ENCODE measurements at places on chromosomes 2 and 18. TPM values are rescaled to one million over a fixed set of nuclear protein-coding genes. Genes with fewer than 3 reads are reported as not detected.

DNA sequence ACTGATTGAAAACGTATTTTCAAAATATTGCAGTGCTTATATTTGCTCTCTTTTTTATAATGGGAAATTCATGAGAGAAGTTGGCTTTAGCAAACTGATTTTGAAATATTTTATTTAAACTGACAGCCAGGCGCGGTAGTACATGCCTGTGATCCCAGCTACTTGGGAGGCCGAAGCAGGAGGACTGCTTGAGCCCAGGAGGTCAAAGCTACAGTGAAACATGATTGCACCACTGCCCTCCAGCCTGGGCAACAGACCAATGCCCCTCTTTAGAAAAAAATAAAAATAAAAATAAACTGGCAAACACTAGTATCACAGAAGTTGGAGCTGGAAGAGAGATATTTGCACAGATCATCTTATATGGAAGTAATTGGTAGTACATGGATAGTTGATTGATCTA, 20.7 kb downstream of the ZBTB7C start:
- no peaks in the 10 kb centered on the region for H3K4me1 ChIP-seq
- H3K27ac ChIP-seq = no peak overlapping the region
- DNase-seq = no peak

GRCh38 chr2:144465749-144466148, 54.2 kb downstream of the ZEB2 start:
- H3K4me1 ChIP-seq = no peaks in the 10 kb centered on the region
- no peaks in the 10 kb centered on the region for H3K36me3 ChIP-seq
- DNase-seq = no peak
- no peaks in the 10 kb centered on the region for H3K27me3 ChIP-seq
- no peak overlapping the region for H3K27ac ChIP-seq

DNA sequence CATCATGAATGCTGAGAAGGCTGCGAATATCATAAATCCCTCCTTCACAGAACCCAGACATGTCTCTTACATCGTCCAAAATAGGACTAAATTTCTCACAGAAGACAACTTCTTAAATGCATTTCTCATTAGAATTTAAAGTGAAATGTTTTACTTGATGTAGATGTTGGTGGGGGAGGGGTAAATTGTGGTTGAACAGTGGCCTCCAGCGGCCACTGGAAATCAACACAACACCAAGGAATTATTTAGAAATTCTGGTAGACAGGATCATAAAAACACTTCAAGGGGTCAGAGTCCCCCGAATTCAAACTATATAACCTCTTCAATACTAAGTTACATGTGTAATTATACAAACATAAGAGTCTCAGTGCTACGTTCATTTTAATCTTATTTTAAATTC, 135.9 kb downstream of the ABCA12 start:
- no peaks in the 10 kb centered on the region for H3K27me3 ChIP-seq
- H3K36me3 ChIP-seq = no peaks in the 10 kb centered on the region
- H3K27ac ChIP-seq = no peak overlapping the region
- H3K4me1 ChIP-seq = no peaks in the 10 kb centered on the region
- H3K4me3 ChIP-seq = no peak overlapping the region

CNGA3 gene
- not detected for total RNA-seq

- H3K27ac ChIP-seq = no peak overlapping the region
- no peaks in the 10 kb centered on the region for H3K4me1 ChIP-seq
- H3K36me3 ChIP-seq = no peaks in the 10 kb centered on the region
- DNase-seq = no peak
Measured at GRCh38 chr2:112870841-112871835, 34.6 kb upstream of the IL1B start.

- peak within 1 kb of the TSS; percentile 84 for H3K27ac ChIP-seq
- peaks cover 5% of the 10 kb centered on the region for H3K36me3 ChIP-seq
- DNase-seq = peak; percentile 74
- no peaks in the 10 kb centered on the region for H3K27me3 ChIP-seq
- peak within 1 kb of the TSS; percentile 86 for H3K4me3 ChIP-seq
- peaks cover 72% of the 10 kb centered on the region for H3K4me1 ChIP-seq
Measured at GRCh38 chr18:24014062-24014985, at the start of gene TTC39C. TTC39C (plus strand) TSS chr18:24014754; CDS start chr18:24014872, 118 bp downstream.

EFHD1 gene
- total RNA-seq = 2.2 TPM

GRCh38 chr2:149330127-149331022, at the start of gene LYPD6:
LYPD6 (plus strand) TSS chr2:149330587; CDS start chr2:149437709, 107,122 bp downstream.
- no peaks in the 10 kb centered on the region for H3K27me3 ChIP-seq
- no peaks in the 10 kb centered on the region for H3K4me1 ChIP-seq
- no peak within 1 kb of the TSS for H3K27ac ChIP-seq
- no peaks in the 10 kb centered on the region for H3K36me3 ChIP-seq

DNA sequence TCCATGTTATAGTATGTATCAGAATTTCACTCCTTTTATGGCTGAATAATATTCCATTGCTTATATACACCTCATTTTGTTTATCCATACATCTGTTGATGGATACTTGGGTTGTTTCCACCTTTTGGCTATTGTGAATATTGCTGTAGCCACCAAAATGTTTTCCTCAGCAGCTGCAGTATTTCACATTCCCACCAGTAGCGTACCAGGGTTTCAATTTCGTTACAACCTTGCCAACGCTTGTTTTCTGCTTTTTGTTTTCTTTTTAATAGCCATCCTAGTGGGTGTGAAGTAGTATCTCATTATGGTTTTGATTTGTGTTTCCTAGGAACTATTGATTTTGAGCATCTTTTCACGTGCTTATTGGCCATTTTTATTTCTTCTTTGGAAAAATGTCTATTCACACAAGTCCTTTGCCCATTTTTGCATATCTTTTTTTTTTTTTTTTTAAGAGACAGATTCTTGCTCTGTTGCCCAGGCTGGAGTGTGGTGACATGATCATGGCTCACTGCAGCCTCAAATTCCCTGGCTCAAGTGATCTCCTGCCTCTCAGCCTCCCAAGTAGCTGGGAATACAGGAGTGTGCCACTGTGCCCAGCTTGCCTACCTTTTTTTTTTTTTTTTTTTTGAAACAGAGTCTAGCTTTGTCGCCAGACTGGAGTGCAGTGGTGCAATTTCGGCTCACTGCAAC, 14.2 kb downstream of the UBXN2A start:
- no peaks in the 10 kb centered on the region for H3K4me1 ChIP-seq
- no peak for DNase-seq
- no peaks in the 10 kb centered on the region for H3K36me3 ChIP-seq
- no peaks in the 10 kb centered on the region for H3K27me3 ChIP-seq
- no peak overlapping the region for H3K4me3 ChIP-seq

DNA sequence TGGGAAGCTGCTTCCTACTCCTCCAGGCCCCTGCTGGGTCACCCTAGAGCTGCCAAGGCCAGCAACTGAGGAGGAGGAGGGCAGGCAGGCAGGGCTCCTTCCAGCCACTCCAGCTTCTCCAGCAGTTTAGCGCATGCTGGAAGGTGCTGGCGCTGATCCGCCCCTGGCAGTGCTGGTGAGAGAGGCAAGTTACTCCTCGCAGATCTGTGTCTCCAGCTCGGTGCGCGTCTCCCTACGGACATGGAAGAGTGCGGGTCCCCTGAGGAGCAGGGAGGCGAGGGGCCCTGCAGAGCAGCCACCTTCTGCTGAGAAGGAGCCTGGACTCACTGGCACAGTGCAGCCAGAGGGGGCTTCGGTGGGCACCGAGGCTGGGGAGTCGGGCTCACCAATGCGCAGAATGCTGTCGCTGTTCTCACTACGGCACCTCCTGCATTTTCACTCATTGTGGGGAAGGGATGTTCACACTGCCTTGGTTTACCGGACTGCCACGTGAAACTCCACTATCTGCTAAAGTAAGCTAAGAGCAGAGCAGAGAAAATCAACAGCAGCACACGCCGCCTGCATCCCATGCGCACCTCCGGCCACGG, 206.0 kb downstream of the HDAC4 start:
- no peak overlapping the region for H3K4me3 ChIP-seq
- DNase-seq = no peak
- no peaks in the 10 kb centered on the region for H3K27me3 ChIP-seq
- no peak overlapping the region for H3K27ac ChIP-seq
- H3K36me3 ChIP-seq = peaks cover 5% of the 10 kb centered on the region

- H3K27me3 ChIP-seq = no peaks in the 10 kb centered on the region
- H3K4me3 ChIP-seq = no peak overlapping the region
- no peaks in the 10 kb centered on the region for H3K4me1 ChIP-seq
- H3K36me3 ChIP-seq = no peaks in the 10 kb centered on the region
Measured at GRCh38 chr2:193965263-193965662, 1691.8 kb upstream of the SLC39A10 start.

DNA sequence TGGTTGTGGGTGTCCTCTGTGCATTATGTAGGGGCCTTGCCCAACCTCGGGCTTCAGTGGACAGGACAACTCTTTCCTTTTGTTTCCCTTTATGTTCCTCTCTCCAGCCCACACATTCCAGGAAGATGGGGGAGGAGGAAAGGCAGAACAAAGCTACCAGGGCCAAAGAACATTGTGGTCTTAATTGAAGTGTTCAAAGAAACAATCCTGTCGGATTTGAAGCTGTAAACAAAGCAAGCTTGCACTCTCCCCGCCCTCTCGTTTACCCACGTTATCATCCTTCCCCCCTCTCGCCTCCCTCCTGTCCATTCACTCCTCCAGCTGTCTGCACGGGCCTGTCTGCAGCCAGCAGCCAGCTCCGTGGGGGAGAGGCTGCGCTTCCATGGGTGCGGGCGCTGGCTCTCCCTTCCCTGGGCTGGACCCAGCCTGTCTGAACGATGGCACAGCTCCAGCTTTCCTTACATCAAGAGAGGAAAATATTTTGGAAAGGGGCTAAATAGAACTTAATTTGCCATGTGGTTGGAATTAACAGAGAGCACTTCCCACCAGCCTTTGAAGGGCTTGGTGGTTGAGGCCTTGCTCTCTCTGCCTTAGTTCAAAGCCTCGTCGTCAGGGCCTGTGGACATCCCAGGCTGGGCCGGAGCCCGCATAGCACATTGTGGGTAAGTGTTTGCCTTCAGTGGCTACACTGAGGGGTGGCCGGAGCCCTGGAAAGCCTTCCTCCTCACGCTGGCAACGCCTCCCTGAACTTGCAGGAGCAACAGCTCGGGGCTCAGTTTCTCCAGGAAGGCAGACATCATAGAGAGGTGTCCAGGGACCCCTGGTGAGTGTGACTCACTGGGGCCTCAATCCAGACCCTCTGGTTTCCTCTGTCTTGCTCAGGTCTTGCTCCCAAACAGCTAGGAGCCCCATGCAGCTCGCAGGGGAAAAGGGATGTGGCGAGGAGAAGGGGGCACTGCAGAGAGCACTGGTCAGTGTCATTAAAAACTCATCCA, 60.6 kb upstream of the HS6ST1 start:
- no peak for DNase-seq
- no peak overlapping the region for H3K27ac ChIP-seq
- H3K36me3 ChIP-seq = no peaks in the 10 kb centered on the region
- H3K4me1 ChIP-seq = peaks cover 10% of the 10 kb centered on the region
- no peaks in the 10 kb centered on the region for H3K27me3 ChIP-seq
- no peak overlapping the region for H3K4me3 ChIP-seq

FN1 gene
- total RNA-seq = 0.68 TPM

GRCh38 chr2:164793529-164793928, 48.1 kb downstream of the COBLL1 start:
- no peaks in the 10 kb centered on the region for H3K4me1 ChIP-seq
- no peaks in the 10 kb centered on the region for H3K27me3 ChIP-seq
- no peak for DNase-seq
- no peak overlapping the region for H3K4me3 ChIP-seq
- no peaks in the 10 kb centered on the region for H3K36me3 ChIP-seq

DNA sequence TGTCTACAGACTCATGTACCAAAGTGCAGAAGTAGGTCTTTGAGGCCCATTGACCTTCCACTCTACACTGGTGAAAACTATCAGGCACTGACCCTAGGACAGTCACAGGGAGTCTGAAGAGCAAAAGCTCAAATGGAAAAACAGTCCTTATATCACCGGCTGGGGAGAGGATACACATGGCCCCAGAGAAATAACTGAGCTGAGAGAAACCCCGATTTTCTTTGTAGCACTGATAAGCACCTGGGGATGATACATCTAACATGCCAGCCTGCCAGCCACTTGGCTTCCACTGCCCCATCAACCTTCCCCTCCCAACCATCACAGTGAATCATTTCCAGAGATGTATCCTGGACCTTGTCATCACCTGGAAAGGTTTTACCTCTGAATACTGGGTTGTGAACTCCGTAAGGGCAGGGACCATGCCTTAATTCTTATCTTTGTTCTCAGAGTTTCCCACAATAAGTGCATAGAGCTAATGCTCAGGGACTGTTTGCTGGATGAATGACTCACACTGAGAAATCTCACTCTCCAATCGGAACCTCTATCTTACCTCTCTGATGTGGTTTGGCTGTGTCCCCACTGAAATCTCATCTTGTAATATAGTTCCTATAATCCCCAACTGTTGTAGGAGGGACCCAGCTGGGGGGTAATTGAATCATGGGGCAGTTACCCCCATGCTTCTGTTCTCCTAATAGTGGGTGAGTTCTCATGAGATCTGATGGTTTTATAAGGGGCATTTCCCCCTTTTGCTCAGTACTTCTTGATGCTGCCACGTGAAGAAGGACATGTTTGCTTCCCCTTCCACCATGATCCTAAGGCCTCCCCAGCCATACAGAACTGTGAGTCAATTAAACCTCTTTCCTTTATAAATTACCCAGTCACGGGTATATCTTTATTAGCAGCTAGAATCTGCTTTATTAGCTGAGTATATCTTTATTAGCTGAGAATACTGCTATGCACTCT, 37.1 kb downstream of the EVA1A start:
- DNase-seq = no peak
- H3K4me3 ChIP-seq = no peak overlapping the region
- no peaks in the 10 kb centered on the region for H3K4me1 ChIP-seq
- H3K27me3 ChIP-seq = no peaks in the 10 kb centered on the region

MERTK gene
- total RNA-seq = 0.15 TPM

SERPINB4 gene
- not detected for total RNA-seq

DNA sequence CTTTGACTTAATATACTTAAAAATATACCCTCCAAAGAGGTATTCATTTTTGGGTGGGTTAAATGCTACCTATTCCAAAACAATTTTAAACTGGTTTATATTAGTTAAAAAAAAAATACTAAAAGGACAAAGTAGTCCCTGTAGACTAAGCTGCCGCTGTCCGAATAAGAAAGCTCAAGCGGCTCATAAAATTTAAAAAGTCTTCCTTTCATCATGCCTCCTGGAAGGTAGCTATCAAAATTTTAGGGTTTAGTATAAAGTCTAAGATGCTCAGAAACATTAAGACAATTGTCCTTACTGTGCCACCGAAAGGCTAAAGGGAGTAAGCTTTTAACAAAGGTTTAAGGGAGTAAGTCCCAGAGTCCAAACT, 440 bp upstream of the UGGT1 start:
- H3K4me1 ChIP-seq = peaks cover 18% of the 10 kb centered on the region
- H3K36me3 ChIP-seq = peaks cover 6% of the 10 kb centered on the region
- no peak for DNase-seq
- peak overlapping the region; percentile 75 for H3K27ac ChIP-seq

DNA sequence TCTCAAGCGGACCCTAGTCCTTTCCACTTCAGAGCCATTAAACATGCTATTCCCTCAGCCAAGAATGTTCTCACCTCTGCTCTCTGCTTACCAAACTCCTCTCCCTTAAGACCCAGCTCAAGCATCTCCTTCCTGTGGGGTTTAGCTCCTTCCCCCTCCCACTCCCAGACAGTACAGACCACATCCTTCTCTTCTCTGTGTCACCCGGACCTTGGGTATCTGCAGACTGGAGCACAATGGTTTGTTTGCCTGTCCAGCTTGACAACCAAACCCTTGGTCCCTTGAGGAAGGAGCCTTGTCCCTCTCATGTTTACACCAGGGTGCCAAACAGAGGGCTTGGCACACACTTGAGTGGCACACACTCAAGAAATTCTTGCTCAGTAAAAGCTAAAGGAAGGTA, 4.1 kb upstream of the CD8A start:
- H3K36me3 ChIP-seq = no peaks in the 10 kb centered on the region
- peak overlapping the region; percentile 15 for H3K4me3 ChIP-seq
- DNase-seq = no peak
- peaks cover 16% of the 10 kb centered on the region for H3K4me1 ChIP-seq
- no peak overlapping the region for H3K27ac ChIP-seq

- H3K27me3 ChIP-seq = no peaks in the 10 kb centered on the region
- H3K36me3 ChIP-seq = no peaks in the 10 kb centered on the region
Measured at GRCh38 chr2:239267288-239267951, 133.4 kb downstream of the HDAC4 start.

TRABD2A gene
- total RNA-seq = 141 TPM
